ENCODE measurements at places on chromosomes 2 and 18.

DNA sequence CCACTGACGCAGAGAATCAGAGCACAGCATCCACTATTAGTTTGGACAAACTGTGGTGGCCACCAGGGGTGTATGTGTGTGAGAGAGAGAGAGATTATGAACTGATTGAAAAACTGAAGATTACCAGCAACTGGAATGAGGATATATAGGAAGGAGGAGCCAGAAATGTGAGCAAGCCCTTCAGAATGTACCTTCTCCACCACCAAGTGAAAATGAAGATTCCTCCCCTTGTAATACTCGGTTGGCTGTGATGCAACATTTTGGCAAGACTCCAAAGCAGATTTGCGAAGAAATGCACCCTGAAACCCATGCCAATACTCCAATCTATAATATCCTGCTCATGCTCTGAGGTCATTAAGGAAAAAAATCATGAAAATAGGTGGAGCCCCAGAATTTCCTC, 121.2 kb upstream of the SLC35G4 start:
- no peaks in the 10 kb centered on the region for H3K36me3 ChIP-seq
- H3K4me3 ChIP-seq = no peak overlapping the region
- no peak overlapping the region for H3K27ac ChIP-seq
- no peaks in the 10 kb centered on the region for H3K27me3 ChIP-seq
- no peak for DNase-seq

- H3K27me3 ChIP-seq = no peaks in the 10 kb centered on the region
- no peak for DNase-seq
- no peak overlapping the region for H3K27ac ChIP-seq
- H3K4me3 ChIP-seq = no peak overlapping the region
Observed at GRCh38 chr2:26913999-26914658, 56.3 kb upstream of the MAPRE3 start.

DNA sequence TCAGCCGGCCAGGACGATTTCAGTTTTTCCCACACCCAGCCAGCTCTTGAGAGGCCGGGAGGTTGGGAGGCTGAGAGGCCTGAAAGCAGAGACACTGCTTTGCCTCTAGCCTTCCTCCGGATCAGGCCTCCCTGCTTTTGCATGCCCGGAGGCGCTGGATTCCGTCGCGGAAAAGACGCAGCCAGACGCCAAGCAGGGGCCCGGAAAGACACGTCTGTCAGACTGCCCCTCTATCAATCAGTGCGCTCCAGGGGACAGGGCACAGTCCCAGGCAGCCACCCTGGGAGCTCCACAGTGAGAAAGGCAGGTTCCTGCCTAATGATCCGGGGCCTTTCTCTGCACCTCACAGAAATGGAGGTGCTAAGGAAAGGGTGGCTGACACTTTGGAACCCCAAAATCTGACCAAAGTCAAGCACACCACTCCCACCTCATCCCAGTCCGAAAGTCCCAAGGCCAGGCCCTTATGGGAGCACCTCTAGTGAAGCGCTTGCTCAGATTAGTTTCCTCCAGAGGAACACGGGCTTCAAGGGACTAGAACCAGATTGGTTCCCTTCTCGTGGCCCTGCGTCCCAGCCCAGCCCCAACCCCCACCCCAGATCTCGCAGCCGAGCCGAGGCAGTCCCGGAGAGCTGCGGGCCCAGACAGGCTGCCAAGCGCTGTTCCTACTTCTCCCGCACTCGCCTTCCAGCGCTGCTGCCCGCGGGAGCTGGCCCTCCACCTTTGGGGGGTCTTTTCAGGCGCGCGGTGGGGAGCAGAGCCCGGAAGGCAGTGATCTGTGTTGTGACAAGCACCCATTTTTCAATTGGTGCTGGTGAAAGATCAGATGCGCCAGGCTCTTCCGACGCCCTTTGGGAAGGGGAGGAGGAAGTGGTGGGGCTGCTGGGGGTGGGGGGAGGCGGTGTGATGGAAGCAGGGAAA, 5.0 kb downstream of the DLX1 start:
- DNase-seq = no peak
- peaks cover 28% of the 10 kb centered on the region for H3K4me1 ChIP-seq
- H3K36me3 ChIP-seq = no peaks in the 10 kb centered on the region

- H3K27me3 ChIP-seq = no peaks in the 10 kb centered on the region
- H3K4me3 ChIP-seq = no peak overlapping the region
- H3K27ac ChIP-seq = no peak overlapping the region
- H3K4me1 ChIP-seq = no peaks in the 10 kb centered on the region
- DNase-seq = no peak
- H3K36me3 ChIP-seq = no peaks in the 10 kb centered on the region
Observed at GRCh38 chr2:36438449-36438977, 82.9 kb downstream of the CRIM1 start.

GRCh38 chr2:70010576-70011111, 49.2 kb upstream of the ASPRV1 start:
- H3K4me3 ChIP-seq = no peak overlapping the region
- no peaks in the 10 kb centered on the region for H3K4me1 ChIP-seq
- no peaks in the 10 kb centered on the region for H3K27me3 ChIP-seq
- no peak for DNase-seq
- H3K27ac ChIP-seq = no peak overlapping the region

GRCh38 chr18:58975296-58975695, 110.6 kb downstream of the ZNF532 start:
- H3K4me1 ChIP-seq = no peaks in the 10 kb centered on the region
- no peaks in the 10 kb centered on the region for H3K27me3 ChIP-seq
- no peaks in the 10 kb centered on the region for H3K36me3 ChIP-seq
- no peak for DNase-seq
- no peak overlapping the region for H3K27ac ChIP-seq

DNA sequence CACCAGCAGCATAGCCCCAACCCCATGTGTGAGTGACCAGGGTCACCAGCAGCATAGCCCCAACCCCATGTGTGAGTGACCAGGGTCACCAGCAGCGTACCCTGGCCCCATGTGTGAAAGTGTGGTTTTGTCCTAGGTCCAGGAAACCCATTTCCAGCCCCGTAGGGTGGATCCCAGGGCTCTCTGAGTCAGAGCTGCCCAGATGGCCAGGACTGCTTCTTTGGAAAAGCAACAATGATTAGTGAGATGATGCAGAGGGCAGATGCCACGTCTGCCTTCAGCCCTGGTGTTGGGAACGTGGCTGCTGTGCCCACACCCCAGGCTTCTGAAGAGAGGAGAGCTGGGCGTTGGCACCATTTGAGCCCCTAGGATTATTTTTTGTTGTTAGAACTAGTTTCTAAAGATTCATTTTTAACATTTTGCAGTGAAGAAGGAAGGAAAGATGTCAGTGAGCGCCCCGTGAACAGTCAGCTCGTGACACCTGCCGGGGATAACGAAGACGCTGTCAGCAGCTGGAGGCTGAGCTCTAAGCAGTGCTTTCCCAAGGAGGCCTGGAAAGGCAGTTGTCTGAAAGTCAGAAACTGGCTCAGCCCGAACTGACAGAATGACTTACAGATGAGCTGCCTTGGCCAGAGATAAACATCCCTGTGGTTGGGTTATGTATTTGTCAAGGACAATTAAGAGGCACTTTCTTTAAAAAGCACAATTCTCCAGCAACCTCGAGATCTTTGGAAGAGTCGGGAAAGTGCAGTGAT, 32.1 kb upstream of the KCNG2 start:
- H3K27me3 ChIP-seq = no peaks in the 10 kb centered on the region
- H3K4me3 ChIP-seq = no peak overlapping the region
- DNase-seq = no peak
- H3K27ac ChIP-seq = no peak overlapping the region
- H3K4me1 ChIP-seq = no peaks in the 10 kb centered on the region
- H3K36me3 ChIP-seq = no peaks in the 10 kb centered on the region

GRCh38 chr2:29336341-29337241, 221.4 kb downstream of the CLIP4 start:
- no peaks in the 10 kb centered on the region for H3K36me3 ChIP-seq
- no peaks in the 10 kb centered on the region for H3K4me1 ChIP-seq
- H3K27ac ChIP-seq = no peak overlapping the region
- H3K4me3 ChIP-seq = no peak overlapping the region
- no peak for DNase-seq

DNA sequence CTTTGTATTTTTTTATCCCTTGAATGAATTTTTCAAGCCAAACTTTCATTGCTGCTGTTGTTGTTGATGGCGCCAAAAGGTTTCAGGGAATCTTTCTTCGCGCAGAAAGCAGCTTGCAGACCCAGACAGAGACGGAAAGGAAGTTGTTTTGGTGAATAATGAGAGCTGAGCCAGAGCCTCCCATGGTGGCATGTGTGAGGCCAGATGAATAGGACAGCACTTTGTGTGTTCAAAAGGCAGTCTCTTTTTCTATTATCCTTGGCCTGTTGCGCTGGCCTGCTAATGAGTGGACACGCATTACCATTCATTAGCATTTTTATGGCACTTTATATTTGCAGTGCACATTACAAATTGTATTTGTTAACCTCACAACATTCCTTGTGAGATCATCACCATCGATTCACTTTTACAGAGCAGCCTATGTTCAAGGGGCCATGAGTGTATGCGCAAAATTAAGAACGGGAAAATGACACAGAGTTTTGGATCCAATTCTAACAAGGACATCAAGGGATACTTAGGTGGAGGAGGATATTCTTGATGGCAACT, 754.7 kb downstream of the BCL11A start:
- H3K4me1 ChIP-seq = no peaks in the 10 kb centered on the region
- no peak overlapping the region for H3K4me3 ChIP-seq
- H3K36me3 ChIP-seq = no peaks in the 10 kb centered on the region
- H3K27ac ChIP-seq = no peak overlapping the region
- no peaks in the 10 kb centered on the region for H3K27me3 ChIP-seq
- DNase-seq = no peak

- no peaks in the 10 kb centered on the region for H3K27me3 ChIP-seq
- H3K36me3 ChIP-seq = no peaks in the 10 kb centered on the region
- peaks cover 23% of the 10 kb centered on the region for H3K4me1 ChIP-seq
- no peak overlapping the region for H3K4me3 ChIP-seq
- DNase-seq = no peak
Observed at GRCh38 chr2:191499874-191500565, 177.9 kb upstream of the NABP1 start.

DNA sequence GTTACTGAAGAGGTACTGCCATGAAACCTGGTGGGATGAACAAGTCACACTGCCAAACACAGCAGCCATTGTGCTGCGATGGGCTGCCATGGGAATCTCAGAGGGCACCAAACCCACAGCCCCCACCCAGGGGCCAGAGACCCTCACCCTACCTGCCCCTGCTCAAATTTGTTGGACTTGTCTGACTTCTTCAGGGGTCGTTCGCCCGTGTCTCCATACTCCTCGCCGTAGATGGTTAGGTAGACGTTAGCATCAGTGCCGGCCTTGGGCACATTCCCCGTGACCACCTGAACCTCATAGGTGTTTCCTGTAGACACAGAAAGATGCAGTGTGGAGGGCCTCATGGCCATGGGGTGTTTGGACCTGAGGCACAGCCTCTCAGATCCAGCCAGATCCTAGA, 97.7 kb downstream of the LOXHD1 start:
- no peaks in the 10 kb centered on the region for H3K27me3 ChIP-seq
- no peaks in the 10 kb centered on the region for H3K36me3 ChIP-seq
- H3K27ac ChIP-seq = no peak overlapping the region
- no peaks in the 10 kb centered on the region for H3K4me1 ChIP-seq
- no peak overlapping the region for H3K4me3 ChIP-seq
- no peak for DNase-seq

DNA sequence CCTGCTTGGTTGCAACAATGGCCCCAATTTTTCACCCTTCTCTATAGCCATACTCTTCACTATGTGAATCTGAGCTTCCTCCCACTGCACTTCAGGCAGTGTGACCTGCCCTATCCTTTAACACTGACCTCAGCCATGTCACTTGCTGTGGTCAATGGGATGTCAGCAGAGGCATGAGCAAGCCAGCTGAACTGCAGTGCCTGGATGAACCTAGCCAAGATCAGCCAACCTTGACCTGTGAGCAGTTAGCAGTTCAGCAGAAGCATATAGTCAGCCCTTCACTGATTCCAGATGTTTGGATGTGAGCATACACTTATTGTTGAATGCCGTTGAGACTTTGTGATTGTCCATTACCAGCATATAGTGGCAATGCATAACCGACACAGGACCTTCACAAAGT, 63.4 kb upstream of the BOD1L2 start:
- H3K4me1 ChIP-seq = no peaks in the 10 kb centered on the region
- no peak overlapping the region for H3K27ac ChIP-seq

DNA sequence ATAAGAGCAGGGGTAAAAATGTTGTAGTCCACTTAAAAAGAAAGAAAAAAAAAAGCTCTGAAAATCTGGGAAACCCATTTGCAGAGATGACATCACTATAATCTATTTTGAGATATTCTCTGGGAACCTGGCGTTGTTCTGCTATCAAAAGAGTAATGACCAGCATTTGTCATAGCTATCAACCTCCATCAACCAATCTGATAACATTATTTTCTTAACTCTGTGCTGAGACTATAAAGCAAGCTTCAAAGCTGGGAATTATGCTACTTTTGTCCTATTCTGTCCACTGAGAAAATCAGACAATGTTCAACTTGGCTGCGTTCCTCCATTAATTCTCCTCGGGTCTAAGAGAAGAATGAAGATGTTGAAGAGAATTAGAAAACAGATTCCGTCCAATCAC, 107.5 kb downstream of the STK39 start:
- no peak overlapping the region for H3K4me3 ChIP-seq
- no peak for DNase-seq
- no peak overlapping the region for H3K27ac ChIP-seq

DNA sequence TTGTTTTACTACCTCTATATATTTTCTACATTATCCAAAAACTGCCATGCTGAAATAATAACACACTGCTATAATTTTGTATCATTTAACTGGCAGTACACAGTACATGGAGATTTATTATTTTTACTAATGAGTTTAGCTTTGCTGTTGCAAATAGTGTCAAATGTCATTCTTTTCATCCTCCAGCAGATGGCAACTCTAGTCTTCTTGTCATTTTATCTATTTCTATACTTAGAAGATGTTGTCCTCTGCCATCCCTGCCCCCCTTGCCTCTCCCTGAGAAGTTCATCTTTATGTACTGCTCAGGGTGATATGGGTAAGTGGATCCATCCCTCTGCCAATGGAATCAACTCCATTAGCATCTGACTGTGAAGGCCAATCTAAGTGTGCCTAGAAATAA, 21.7 kb upstream of the LRRTM1 start:
- H3K4me3 ChIP-seq = no peak overlapping the region
- no peaks in the 10 kb centered on the region for H3K36me3 ChIP-seq
- H3K27me3 ChIP-seq = no peaks in the 10 kb centered on the region
- no peaks in the 10 kb centered on the region for H3K4me1 ChIP-seq
- H3K27ac ChIP-seq = no peak overlapping the region
